Activated B cell treated with CpG ODN at 0.5 μM for 24 hours (primary cell): ENCODE measurements at places on chromosomes 7 and 10.

GRCh38 chr10:133261726-133262325 is 14.8 kb downstream of the ADAM8 start:
- peak overlapping the region; percentile 79 for H3K4me3 ChIP-seq
- peak; percentile 80 for DNase-seq
- H3K27ac ChIP-seq, result no peak overlapping the region
- peaks cover 19% of the 10 kb centered on the region for H3K36me3 ChIP-seq
- H3K27me3 ChIP-seq, result no peaks in the 10 kb centered on the region
- H3K4me1 ChIP-seq, result peaks cover 80% of the 10 kb centered on the region

DNA sequence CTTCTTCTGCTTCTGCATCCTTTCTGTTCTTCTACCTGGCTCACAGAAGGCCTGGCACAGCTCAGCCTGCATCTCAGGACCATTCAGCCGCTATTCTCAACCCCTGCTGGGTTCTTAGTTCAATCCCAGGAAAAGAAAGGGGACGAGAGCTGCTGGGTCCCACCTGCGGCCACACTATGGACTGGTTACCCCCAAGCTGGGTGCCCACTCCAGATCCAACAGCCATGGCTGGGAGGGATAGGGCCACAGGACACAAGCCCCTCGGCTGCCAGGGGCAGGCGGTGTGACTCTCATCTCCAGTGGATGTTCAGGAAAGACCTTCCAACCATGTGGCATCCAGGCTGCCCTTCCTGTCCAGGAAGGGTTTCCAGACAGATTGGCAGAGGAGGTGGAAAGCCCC is 97.6 kb upstream of the NMT2 start:
- H3K36me3 ChIP-seq, result no peaks in the 10 kb centered on the region
- DNase-seq, result no peak
- no peak overlapping the region for H3K4me3 ChIP-seq
- peaks cover 4% of the 10 kb centered on the region for H3K27me3 ChIP-seq
- no peak overlapping the region for H3K27ac ChIP-seq

GRCh38 chr7:122643250-122643649 is 55.7 kb downstream of the RNF133 start:
- H3K4me3 ChIP-seq, result no peak overlapping the region
- H3K27me3 ChIP-seq, result no peaks in the 10 kb centered on the region
- no peaks in the 10 kb centered on the region for H3K36me3 ChIP-seq
- no peak for DNase-seq

DNA sequence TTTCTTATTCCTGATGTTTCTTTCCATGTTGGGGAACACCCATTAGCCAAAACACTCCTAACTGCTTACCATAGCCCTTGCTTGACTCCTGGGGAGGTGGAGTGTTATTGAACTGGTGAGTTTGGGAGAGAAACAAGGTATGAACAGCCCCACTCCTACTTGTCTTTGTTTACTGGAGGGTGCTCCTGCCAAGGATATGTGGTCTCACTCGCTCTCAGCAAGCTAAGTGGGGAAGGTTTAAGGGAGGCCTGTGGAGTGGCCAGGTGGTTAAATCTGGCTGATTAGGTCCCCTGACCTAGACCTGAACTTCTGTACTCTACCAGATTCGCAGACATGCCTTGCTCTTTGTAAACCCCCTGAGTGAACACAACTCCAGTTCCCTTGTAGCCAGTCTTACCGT is 300.1 kb downstream of the PTEN start:
- H3K27me3 ChIP-seq, result no peaks in the 10 kb centered on the region
- no peak overlapping the region for H3K27ac ChIP-seq

GRCh38 chr10:95428701-95429100 is 132.5 kb downstream of the SORBS1 start:
- no peak overlapping the region for H3K27ac ChIP-seq
- H3K4me1 ChIP-seq, result no peaks in the 10 kb centered on the region
- no peak for DNase-seq
- no peaks in the 10 kb centered on the region for H3K36me3 ChIP-seq
- peaks cover 12% of the 10 kb centered on the region for H3K27me3 ChIP-seq

DNA sequence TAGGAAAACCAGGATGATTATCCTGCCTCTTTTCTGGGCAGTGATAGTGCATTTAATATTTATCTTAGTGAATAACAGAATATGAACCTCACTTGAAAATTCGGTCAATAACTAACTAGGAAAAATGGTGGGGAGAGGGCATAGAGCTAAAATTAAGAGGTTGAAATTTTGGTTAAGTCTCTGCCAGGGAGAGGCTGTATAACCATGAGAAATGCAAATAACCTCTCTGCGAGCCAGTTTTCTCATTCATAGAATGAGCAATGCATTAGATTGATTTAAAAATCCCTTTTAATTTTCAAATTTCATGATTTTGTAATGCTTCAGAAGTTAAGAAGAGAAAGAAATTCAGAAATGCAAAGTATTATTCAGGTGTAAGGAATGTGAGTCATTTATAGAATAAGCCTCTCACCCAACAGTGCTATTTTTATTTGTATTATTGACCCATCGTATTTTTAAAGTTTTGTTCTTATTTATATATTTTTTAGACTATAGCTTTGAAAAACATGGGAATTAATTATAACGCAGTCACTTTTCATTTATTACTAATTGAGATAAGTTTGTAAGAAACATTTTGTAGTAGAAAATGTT is 104.7 kb downstream of the PHF14 start:
- no peak overlapping the region for H3K27ac ChIP-seq
- H3K4me3 ChIP-seq, result no peak overlapping the region
- peaks cover 11% of the 10 kb centered on the region for H3K36me3 ChIP-seq
- H3K4me1 ChIP-seq, result no peaks in the 10 kb centered on the region

DNA sequence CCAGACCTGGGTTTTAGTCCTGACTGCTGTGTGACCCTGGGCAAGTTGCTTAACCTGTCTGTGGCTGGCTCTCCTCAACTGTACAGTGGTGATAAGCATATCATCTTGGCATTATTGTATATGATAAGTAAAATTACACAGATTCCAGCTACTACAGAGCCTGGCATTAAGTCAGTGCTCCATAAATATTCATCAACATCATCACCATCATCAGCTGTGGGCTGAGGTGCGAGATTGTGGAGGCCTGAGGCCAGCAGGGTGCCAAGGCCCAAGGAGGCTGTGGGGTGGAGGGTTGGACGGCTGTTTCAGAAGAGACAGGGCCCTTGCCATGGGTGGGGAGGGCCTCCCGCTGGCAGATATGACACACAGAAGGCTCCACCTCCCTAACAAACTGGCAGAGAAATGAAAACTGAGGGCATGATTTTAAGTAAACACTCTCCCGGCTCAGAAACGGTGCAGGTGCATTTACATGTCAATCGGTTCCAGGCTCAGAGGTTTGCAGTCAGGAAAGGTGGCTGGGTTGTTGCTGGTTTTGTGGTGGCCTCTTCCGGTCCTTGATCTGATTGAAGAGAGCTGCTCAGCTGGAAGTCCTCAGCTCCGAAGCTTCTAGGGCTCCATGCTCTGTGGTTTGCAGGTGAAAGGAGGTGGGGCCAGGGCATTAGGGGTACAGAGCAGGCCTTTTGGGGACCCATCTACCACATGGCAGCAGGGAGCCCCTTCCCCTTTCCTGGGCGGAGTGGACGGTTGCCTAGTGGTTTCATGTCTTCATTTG is 10.2 kb downstream of the CRYGN start:
- no peaks in the 10 kb centered on the region for H3K36me3 ChIP-seq
- peaks cover 13% of the 10 kb centered on the region for H3K4me1 ChIP-seq
- no peak for DNase-seq
- no peak overlapping the region for H3K27ac ChIP-seq
- H3K27me3 ChIP-seq, result peaks cover 13% of the 10 kb centered on the region

DNA sequence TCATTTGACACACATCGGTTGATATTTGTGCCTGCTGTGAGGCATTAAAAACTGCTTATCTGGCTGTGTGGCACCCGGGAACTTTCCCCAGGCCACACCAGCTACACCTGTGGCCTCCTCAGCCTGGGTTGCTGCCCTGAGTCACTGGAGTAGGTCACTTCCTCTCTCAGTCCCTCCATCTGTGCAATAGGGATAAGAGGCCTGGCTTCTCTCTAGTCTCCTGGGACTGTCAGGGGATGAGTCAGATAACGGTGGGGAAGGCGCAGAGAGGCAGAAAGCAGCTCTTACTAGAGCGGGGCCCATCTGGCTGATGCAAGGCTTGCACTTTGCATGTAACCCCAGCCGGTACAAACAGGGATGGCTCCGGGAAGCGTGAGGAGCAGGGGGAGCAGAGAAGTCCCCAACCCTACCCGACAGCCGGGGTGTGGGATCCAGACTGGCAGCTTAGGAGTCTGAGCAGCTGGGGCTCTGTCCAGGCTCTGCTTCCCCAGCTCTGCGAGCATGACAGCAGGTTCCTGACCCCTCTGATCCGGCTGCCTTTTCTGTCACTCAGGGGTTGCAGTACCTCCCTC is 34.0 kb downstream of the DNAJB12 start:
- peaks cover 88% of the 10 kb centered on the region for H3K4me1 ChIP-seq
- H3K36me3 ChIP-seq, result no peaks in the 10 kb centered on the region
- peak overlapping the region; percentile 98 for H3K27ac ChIP-seq
- H3K4me3 ChIP-seq, result peak overlapping the region; percentile 81
- DNase-seq, result peak; percentile 73
- no peaks in the 10 kb centered on the region for H3K27me3 ChIP-seq

- H3K27ac ChIP-seq, result peak overlapping the region; percentile 99
- H3K27me3 ChIP-seq, result no peaks in the 10 kb centered on the region
- peaks cover 57% of the 10 kb centered on the region for H3K4me1 ChIP-seq
- DNase-seq, result peak; percentile 27
These were observed 472 bp downstream of the PDAP1 start for GRCh38 chr7:99407872-99408378.

- no peak for DNase-seq
- no peak overlapping the region for H3K27ac ChIP-seq
- no peaks in the 10 kb centered on the region for H3K27me3 ChIP-seq
- no peaks in the 10 kb centered on the region for H3K36me3 ChIP-seq
These were observed 65.5 kb upstream of the GRB10 start for GRCh38 chr7:50848203-50848602.

GRCh38 chr10:18214691-18215563 is 74.7 kb downstream of the CACNB2 start:
- no peak overlapping the region for H3K27ac ChIP-seq
- H3K4me3 ChIP-seq, result no peak overlapping the region
- no peak for DNase-seq
- no peaks in the 10 kb centered on the region for H3K27me3 ChIP-seq
- H3K36me3 ChIP-seq, result no peaks in the 10 kb centered on the region

DNA sequence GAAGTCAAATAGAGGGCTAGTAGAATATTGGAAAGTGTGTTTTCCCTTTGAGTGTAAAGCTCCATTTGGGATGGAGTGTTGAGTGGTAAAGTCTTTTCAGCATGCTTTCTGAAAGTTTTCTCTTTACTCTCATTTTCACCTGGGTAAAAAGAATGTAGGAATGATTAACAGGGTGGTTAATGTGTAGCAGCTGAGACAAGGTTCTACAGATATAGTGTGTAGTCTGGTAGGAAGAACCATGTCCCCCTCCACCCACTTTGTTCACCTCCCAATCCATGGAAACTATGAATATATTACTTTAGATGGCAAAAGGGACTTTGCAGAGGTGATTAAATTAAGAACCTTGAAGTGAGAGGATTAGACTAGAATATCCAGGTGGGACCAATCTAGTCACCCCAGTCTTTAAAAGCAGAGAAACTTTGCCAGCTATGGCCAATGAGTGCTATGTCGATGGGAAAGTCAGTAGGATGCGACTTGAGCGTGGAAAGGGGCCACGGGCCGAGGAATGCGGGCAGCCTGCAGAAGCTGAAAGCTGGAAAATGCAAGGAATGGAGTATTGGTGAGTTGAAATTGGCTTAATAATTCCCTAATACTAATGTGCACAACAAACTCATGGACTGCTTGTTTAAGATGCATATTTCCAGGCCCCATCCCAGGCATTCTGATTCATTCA is 166.3 kb upstream of the AHR start:
- H3K4me1 ChIP-seq, result peaks cover 6% of the 10 kb centered on the region
- no peak for DNase-seq
- H3K27ac ChIP-seq, result no peak overlapping the region
- H3K36me3 ChIP-seq, result no peaks in the 10 kb centered on the region
